ENCODE measurements at places on chromosomes 5 and 9. TPM values are rescaled to one million over a fixed set of nuclear protein-coding genes. Genes with fewer than 3 reads are reported as not detected.

Gene SHROOM1
- 4.1 TPM for total RNA-seq

Gene PCDHB15
- total RNA-seq = 1.8 TPM

Gene IFNB1
- 0.17 TPM for total RNA-seq

Gene DRD1
- 2.6 TPM for total RNA-seq

Gene ARID3C
- under 0.01 TPM for total RNA-seq

Gene SPINK4
- total RNA-seq = not detected

Gene PPP1R26
- 8.9 TPM for total RNA-seq

Gene ADAMTS13
- total RNA-seq = 3.1 TPM

Gene MLANA
- total RNA-seq = not detected

Gene SLC34A3
- not detected for total RNA-seq

Gene ADAMTS12
- total RNA-seq = 10.7 TPM

Gene TMEM215
- total RNA-seq = not detected

Gene TAF11L10
- not detected for total RNA-seq

Gene SNCAIP
- total RNA-seq = 5.1 TPM

Gene TPPP
- 0.26 TPM for total RNA-seq

Gene POLK
- 33.4 TPM for total RNA-seq

Gene CTNND2
- total RNA-seq = not detected

Gene GDNF
- total RNA-seq = 0.83 TPM

Gene ADRA1B
- total RNA-seq = 0.26 TPM

Gene HSD17B4
- 201 TPM for total RNA-seq

Gene GRXCR2
- total RNA-seq = not detected

Gene BTNL8
- not detected for total RNA-seq

Gene FBXL7
- total RNA-seq = 3.3 TPM

Gene IRX2
- 0.33 TPM for total RNA-seq

Gene MEGF10
- total RNA-seq = under 0.01 TPM

Gene RPL35
- 2,451 TPM for total RNA-seq

Gene GNPDA1
- 64.2 TPM for total RNA-seq

Gene PAX5
- not detected for total RNA-seq

Gene ANKDD1B
- total RNA-seq = 0.51 TPM

Gene AGXT2
- total RNA-seq = not detected

Gene NR2F1-AS1
- 33.6 TPM for total RNA-seq

Gene IFNA2
- not detected for total RNA-seq

Gene PCDHB5
- total RNA-seq = 2.8 TPM

Gene COL23A1
- total RNA-seq = not detected

Gene DAB2
- 161 TPM for total RNA-seq

Gene EPB41L4B
- total RNA-seq = 1.5 TPM

Gene SPATA31A3
- total RNA-seq = not detected

Gene PTGS1
- total RNA-seq = 13.4 TPM

Gene GARNL3
- 6.4 TPM for total RNA-seq

Gene ASTN2
- total RNA-seq = 11.3 TPM

Gene LYRM7
- 6.9 TPM for total RNA-seq

Gene LOX
- total RNA-seq = 33.4 TPM

Gene OCLN
- total RNA-seq = 2.3 TPM

Gene SURF4
- total RNA-seq = 295 TPM

Gene MAML1
- 5.1 TPM for total RNA-seq

Data from fibroblast of lung (primary cell).